Neural progenitor cell (in vitro differentiated cells): ENCODE measurements at places on chromosomes 7 and 10. TPM values are rescaled to one million over a fixed set of nuclear protein-coding genes. Genes with fewer than 3 reads are reported as not detected.
A peak's percentile ranks its signal among the peaks of the same experiment; 100 is the strongest.

DNA sequence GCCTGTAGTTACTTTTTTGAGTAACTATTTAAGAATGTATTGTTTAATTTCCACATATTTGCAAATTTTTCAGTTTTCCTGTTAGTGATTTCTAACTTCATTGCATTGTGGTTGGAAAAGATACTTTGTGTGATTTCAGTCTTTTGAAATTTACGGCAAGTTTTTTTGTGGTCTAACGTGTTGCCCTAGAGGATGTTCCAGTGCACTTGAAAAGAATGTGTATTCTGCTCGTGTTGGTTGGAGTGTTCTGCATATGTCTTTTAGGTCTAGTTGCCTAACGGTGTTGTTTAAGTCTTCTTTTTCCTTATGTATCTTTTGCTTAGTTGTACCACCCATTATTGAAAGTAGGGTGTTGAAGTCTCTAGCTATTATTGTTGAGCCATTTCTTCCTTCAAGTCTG, 59.7 kb downstream of the LCOR start:
- no peak for DNase-seq

- peak; percentile 89 for DNase-seq
Measured at GRCh38 chr10:3043512-3044368, 23.6 kb upstream of the PFKP start.

DNA sequence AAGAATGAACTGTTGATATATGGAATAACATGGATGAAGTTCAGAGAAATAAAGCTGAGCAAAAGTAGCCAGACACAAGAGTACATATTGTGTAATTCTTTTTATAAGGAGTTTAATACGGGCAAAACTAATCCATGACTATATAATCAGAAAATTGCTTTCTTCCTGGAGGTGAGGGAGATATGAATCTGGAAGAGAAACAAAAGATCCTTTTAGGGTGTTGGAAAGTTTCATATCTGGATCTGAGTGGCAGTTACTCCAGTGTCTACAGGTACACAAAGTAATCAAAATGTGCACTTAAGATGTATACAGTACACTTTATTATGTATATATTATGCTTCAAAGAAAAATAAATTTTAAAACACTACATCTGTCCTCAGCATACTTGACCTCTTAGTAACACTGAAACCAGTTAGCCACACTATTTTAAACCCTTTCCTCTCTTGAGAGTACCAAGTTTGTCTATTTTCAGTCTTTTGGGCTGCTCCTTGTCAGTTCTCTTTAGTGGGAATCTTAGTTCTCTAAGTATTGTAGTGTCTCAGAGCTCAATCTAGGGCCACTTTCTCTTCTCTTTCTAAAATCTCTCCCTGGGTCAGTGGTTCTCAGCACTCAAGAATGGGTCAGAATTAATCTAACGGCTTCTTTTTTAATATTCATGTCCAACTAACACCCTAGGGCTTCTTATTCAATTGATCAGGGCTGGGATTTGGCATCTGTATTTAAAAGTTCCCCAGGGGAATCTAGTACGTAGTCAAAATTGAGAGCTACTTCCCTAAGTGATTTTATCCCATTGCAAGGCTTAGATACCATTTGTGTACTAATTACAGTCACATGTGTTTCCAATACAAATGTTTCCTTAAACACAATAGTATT, 4.3 kb upstream of the LIPF start:
- DNase-seq: no peak

DNA sequence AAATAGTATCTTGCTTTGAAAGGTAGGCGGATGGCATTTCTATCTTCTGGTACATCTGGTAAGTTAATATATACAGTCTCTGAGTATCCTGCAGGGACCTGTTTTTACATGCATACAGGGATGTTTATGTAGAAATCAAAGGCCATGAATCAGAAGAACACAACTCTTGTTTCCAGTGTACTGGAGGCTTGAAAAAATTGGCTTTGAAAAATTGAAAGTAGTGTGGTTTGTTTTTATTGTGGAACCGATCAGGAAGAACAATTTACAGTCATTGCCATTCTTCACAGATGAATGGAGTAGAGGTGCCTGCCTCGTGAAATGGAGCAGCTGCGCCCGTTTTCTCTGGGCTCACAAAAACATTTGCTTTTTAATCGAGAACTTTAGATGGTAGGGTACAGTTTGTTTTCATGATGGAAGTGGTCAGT, 54.0 kb upstream of the RPA3 start:
- DNase-seq: no peak

DNA sequence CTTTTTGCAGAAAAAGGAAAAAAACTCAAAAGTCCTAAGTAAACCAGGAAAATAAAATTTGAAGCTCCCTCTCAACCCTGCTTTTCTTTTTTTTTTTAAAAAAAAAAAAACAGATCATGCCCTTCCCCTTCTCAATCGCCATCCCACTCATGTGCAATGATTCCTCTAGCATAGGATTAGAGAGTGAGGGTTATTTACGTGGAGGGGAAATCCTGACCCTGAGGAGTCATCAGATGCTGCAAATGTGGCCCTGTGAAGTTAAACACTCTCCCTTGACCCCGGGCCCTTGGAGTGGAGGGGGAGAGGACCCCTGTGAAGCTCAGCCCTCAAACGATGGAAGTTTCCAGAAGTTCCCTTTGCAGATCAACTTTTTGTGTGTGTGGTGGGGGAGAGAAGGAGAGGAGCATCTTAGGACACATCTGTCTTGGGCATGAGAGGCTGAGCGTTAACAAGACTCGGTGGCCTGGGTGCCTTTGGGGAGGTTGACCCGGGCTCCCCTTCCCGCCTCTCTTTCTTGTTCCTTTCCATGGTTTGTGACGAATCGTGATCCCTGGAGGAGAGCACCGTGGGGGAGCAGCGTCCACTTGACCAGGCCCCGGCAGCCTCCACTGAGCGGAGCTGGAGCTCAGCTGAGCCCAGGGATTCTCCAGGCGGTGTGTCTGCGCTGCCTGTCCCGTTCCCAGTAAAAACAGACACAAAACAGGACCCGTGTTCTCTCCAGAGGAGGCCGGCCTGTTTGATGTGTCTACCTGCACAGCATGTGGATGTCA, 1.5 kb upstream of the SHH start:
- no peak for DNase-seq

Gene TFPI2
- total RNA-seq: 1.5 and 5.8 TPM in 2 replicates

Gene SLC16A12
- total RNA-seq: not detected in 2 replicates

Gene GRM3
- 13.6 and 22.2 TPM in 2 replicates for total RNA-seq

Gene GPNMB
- total RNA-seq: 0.99 TPM in 1 of 2 replicates, not detected in the other

Gene FANK1
- 5.5 and 12.5 TPM in 2 replicates for total RNA-seq
